GM04504 (cell line): ENCODE measurements at places on chromosomes 13 and 19.

GRCh38 chr19:18280247-18281081, 958 bp downstream of the JUND start:
- no peak for DNase-seq

GRCh38 chr19:34363094-34363493, 1.9 kb upstream of the GPI start:
- DNase-seq = no peak

GRCh38 chr13:94946039-94946438, 233.7 kb upstream of the SOX21 start:
- DNase-seq = no peak

- no peak for DNase-seq
These were observed 30.8 kb downstream of the SOX1 start for GRCh38 chr13:112097770-112098169.

DNA sequence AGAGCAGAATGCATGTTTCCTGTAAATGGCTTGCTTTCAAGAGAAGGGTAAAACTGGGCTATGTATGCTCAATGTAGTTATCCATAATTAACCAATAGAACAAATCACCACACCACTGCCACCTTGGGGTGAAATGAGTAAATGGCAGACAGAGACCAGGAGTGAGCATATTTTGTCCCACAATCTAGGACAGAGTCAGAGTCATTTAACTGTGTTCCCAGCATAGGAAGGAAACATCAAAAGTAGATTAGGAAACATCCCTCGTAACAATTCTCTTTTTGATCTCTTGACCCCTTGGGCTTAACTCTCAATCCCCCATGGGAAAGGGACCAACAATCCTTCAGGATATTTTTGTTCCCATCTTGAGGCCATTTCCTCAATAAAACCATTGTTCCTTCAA, 224.8 kb downstream of the NHLRC3 start:
- DNase-seq = peak; percentile 11

DNA sequence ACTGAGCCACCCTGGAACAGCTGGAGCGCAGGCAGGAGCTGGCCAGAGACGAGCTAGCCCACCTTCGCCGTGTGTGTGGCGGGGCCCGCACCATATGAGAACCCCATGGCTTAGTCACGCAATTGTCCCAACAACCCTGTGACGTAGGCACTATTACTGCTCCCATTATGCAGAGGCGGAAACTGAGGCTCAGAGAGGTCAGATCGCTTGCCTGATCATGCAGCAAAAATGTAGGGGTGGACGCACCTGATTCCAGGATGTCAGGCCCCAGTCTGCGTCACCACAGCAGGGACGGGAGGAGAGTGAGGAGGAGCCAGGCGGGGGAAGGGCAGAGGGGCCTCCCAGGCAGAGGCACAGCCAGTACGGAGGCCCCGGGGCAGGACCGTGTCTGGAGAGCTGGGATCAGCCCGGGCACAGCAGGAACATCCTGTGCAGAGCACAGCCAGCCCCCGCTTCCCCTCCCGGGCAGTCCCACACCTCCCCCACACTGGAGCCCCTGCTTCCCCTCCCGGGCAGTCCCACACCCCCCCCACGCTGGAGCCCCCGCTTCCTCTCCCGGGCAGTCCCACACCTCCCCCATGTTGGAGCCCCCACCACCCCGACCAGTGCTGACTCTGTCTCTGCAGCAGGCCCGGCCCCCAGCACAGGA, 16.7 kb downstream of the PIP5K1C start:
- no peak for DNase-seq

DNA sequence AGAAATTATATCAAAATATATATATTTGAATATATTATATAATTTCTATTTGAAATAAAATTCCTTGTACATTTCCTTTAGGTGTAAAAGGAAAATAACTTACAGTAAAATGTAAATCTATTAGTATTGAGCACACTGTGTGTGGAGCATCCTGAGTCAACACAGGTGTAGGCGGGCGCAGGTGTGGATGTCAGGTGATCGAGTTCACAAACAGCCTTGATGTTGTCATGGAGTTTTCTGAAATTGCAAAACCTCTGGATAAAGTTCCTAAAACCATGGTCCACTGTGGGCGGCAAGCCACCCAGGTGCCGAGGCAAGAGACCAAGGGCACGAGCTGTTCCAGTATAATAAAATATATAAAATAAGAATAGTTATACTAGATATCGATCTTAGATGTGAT, 27.7 kb upstream of the MCF2L start:
- DNase-seq = no peak

DNA sequence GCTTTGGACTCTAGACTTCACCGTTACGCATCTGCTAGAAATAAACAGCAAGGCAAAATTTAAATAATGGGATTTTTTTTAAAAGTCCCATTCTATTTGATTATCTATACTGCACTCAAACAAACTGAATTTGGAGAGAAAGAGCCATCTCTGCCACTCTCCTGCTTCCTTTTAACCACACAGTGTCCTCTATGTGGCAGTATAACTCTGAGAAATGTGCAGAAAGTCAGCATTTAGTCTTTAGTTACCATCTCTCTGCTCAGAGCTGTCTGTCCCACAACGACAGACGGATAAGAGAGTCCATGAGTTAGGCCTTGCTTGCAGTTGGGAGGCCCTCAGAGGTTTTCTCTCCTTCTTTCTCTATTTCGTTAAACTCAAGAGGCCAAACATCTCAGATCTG, 21.2 kb downstream of the CCNA1 start:
- DNase-seq = no peak

DNA sequence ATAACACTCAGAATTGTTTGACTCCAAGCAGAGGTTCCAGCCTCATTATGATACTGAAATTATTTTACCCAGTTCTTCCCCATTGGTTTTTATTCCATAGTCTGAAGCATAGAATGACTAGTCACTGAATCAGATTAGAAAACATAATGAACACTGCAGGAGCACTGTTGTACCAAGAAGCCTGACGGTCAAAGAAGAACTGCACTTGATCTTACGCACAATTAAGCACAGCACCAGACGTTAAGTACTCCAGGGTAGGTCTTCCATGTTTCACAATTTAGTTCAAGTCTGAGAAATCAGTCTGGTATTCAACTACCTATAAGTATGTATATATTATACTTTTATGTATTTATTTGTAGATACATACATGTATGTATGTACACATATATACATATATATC, 973.5 kb upstream of the SPRY2 start:
- no peak for DNase-seq

- DNase-seq = no peak
These were observed 58.5 kb downstream of the SPATA13 start for GRCh38 chr13:24218977-24219376.

DNA sequence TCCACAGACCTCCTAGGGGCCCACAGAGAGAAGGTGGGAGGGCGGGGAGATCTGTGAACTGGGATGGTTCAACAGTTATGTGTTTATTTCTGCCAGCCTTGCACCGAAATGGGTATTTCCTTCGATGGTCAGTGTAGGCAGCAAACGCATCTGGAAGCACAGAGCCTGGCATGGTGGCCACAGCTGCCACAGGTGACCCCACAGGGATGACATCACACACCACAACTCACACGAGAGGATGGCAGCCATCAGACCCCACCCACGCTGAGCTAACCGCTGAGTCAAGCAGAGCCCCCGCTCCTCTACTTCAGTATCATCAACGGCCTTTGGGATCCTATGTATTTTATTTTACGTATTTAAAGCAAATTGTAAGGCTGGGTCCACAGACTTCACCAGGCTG, 37.4 kb downstream of the NAXD start:
- no peak for DNase-seq

GRCh38 chr13:109123971-109124370, 494.6 kb downstream of the MYO16 start:
- no peak for DNase-seq

- DNase-seq = no peak
These were observed 1223.5 kb downstream of the SLITRK1 start for GRCh38 chr13:82658811-82659210.

GRCh38 chr19:34131100-34131499, 41.2 kb upstream of the LSM14A start:
- no peak for DNase-seq

GRCh38 chr19:39514840-39515550, at the start of gene SELENOV:
TSS of gene SELENOV (plus strand) at chr19:39515139. CDS start at chr19:39515213, 74 bp downstream.
- no peak for DNase-seq

DNA sequence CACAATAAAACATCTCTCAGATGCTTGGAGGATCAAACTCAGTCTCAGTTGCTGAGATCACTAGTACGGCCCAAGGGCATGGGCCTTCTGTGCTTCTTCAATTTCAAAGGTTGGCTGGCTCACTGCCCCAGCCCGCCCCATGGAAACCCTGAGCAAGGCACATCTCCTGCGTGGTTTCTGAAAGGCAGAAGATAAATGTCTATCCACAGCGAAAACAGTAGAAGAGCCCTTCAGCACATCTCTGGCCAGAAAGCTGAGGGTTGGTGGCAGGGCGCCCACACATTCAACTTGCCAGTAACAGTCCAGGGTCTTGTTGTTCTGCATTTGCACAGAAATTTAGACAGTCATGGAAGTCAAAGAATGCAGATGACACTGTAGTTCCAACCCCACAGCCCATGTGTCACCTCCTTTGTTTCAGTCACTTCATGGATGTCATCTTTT, 24.0 kb upstream of the KATNAL1 start:
- DNase-seq = no peak

GRCh38 chr19:3694361-3695123, 5.7 kb downstream of the PIP5K1C start:
- DNase-seq = no peak

DNA sequence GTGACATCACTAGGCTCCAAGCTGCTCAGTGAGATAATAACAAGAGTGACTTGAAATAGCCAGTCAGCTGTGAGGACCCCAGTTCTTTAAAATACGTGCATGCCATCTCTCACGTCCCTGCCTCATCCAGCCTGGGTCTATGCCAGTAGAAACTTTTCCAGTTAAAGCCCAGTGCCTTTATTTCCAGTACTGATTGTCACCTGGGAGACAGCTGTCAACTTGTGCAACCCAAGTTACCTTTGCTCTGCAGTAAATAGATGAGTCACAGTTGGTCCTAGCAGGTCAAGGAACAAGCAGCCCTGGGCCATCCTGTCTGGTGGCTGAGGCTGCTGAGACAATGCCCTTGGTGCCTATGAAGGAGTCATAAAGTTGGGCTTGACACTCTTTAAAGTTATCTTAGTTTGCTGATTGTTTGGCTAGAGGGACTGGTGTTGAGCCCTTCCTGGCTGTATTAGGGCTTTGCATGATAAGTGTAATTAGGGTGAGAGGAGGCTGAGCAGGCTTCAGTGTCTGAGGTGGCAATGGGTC, 228.7 kb downstream of the LACC1 start:
- no peak for DNase-seq

- DNase-seq = no peak
These were observed 47.3 kb upstream of the C13orf42 start for GRCh38 chr13:51158365-51158764.

GRCh38 chr19:10518444-10519361, 1.5 kb upstream of the S1PR5 start:
- DNase-seq = no peak

DNA sequence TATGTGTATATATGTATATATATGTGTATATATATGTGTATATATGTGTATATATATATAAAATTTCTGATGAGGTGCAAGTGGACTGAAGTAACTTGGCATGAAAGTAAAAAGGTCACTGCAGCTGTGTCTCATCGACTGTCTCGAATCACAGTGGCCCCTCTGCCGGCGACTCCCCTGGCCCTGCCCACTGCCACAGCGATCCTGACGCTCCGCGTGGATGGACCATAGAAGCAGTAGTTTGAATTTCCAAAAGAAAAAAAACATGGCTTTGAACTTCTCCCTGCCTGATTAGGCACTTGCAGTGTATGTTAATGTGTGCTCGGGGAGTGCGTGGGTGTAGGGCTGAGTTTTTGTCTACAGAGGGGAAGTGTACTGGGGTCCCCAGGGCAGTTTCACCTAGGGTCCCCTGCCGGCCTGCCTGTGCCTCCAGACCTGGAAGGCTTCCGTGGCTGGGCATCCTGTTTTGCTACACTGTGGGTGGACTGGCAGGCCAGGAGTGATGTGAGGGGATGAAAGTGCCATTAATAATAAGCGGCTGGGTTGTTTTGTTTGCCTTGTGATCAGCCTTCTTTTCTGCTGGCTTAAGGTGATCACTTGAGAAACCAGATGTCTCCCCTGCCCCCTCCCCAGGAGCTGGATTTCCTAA, 10.8 kb downstream of the ZIC5 start:
- DNase-seq = no peak

DNA sequence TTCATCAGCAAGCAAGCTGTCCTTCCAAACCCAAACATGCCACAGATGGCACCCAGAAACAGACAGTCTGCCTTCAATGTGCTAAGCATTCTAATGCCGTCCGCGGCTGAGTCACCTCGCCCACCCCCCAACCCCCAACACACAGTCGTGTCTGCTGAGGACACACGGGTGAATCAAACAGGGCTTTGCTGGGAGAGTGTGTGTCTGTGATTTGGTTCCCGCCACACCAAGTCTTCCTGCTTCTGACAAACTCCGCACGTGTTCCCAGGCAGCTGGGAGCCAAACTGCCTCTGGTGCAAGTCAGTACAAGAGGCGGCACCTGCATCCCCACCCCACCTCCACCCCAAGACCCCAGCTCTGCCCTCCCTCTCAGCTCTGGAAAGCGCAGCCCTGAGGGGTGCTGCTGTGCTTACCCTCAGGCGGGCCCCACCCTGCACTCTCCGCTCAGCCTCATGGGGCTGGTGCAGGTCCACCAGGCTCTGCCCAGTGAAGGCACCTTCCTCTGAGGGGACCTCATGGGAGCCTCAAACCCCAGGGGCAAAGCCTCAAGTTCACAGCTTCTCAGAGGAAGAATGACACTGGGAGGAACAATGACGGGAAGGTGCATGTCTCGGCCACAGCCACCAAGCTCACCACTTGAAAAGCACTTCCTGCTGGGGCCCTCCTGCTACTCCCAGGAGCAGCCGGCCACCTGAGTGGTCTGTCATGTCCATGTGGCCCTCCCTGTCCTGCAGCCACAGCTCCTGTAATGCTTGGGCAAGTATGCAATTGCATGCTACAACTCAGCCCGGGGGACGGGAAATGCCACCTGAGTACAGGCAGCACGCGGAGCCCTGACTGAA, 15.0 kb upstream of the SLC35E1 start:
- DNase-seq = no peak

GRCh38 chr13:50761406-50761805, 82.1 kb downstream of the DLEU7 start:
- no peak for DNase-seq

- no peak for DNase-seq
These were observed 330.8 kb downstream of the DLEU7 start for GRCh38 chr13:50512474-50513299.

DNA sequence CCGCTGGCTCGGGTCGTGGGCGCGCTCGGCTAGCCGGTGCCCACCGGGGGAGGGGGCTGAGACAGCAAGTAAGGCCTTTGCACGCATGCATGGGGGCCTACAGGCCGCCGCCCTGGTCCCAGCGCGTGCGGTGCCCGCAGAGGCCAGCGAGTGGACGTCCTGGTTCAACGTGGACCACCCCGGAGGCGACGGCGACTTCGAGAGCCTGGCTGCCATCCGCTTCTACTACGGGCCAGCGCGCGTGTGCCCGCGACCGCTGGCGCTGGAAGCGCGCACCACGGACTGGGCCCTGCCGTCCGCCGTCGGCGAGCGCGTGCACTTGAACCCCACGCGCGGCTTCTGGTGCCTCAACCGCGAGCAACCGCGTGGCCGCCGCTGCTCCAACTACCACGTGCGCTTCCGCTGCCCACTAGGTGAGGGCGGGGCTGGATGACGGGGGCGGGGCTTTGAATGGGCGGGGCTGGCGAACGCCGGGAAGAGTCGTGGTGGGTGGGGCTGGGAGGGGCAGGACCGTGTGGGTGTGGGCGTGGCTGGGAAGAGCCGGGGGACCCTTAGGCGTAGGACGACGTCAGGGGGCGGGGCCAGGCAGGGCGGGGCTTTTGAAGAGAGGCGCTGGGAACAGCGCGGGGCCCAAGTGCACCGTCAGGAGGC, 2.1 kb downstream of the CILP2 start:
- DNase-seq = no peak
